ENCODE measurements at places on chromosomes 16 and 17. TPM values are rescaled to one million over a fixed set of nuclear protein-coding genes. Genes with fewer than 3 reads are reported as not detected.

The PRR35 gene
- not detected for total RNA-seq

GRCh38 chr17:13599864-13600263 is 1.9 kb downstream of the HS3ST3A1 start:
- peak; percentile 38 for DNase-seq

The MFSD6L gene
- not detected for total RNA-seq

DNA sequence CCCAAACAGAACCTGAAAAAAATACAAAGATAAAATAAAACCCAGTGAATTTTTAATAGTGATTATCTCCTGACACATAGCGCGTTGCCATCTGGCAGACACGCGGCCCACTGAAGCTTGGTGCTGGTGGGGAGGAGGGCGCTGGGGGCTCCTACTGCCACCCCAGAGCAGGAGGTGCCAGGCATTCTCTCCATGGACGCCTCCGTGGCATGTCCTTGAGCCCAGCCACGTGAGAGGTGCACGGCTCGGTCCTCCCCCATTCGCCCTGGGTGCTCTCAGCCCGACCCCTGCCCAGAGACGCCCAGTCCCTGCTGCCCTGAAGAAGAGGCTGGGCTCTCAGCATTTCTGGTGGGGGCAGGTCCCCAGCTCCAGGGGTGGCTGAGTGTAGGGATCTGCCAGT is 142.2 kb upstream of the GSE1 start:
- DNase-seq = no peak

The CEP112 gene
- 6.5 TPM for total RNA-seq

Measured in PC-3 (cell line).